Stimulated activated CD8-positive, alpha-beta memory T cell treated with anti-CD3 and anti-CD28 coated beads, Interleukin-7, amount 100 ng/mL, for 1 hour (primary cell): ENCODE measurements at places on chromosomes 5 and 9.

GRCh38 chr5:173327084-173327947, 898 bp downstream of the STC2 start:
- DNase-seq = no peak

DNA sequence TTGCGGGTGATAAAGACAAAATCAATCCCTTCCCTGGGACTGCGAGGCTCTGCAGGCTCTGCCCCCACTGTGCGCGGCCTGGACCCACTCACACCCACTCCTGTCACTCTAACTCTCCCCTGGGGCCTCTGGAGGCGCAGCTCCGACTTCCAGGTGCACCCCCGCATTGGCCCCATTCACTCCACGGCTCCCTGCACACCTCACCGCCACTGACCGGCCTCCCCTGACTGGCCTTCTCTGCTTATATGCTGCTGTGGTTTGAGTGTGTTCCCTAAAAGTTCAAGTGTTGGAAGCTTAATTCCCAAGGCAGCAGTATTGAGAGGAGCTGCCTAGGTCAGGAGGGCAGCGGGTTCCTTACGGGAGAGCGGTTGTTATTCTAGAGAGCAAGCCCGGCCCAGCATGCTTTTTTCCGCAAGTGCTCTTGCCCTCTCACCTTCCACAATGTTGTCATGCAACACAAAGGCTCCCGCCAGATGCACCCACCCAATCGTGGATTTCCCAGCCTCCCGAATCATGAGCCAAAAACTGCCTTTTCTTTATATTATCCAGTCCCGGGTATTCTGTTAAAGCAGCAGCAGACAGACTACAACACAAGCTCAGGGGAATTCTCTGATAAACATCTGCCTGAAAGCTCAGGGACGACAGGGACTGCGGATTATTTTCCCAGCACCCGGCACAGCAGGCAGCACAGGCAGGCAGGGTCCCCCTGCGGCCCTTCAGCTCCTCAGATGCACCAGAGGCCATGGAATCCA, 73.5 kb upstream of the LRRTM2 start:
- no peak for DNase-seq

DNA sequence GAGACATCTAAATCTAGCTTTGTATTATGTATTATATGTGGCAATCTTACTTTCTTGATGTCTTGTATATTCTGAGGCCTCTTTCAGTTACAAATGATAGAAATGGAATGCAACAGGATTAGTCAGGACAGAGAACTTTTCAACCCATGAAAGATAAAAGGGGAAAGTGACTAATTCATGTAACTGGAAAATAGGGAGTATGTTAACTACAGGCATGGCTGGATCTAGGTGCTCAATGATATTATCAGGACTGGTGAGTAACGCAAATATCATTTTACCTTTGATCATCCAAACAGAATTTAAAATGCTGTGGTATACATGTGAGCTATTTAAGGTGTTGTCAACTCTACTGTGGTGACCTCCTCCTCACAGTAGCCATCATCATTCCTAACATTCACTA, 215.7 kb upstream of the GLRA1 start:
- no peak for DNase-seq

DNA sequence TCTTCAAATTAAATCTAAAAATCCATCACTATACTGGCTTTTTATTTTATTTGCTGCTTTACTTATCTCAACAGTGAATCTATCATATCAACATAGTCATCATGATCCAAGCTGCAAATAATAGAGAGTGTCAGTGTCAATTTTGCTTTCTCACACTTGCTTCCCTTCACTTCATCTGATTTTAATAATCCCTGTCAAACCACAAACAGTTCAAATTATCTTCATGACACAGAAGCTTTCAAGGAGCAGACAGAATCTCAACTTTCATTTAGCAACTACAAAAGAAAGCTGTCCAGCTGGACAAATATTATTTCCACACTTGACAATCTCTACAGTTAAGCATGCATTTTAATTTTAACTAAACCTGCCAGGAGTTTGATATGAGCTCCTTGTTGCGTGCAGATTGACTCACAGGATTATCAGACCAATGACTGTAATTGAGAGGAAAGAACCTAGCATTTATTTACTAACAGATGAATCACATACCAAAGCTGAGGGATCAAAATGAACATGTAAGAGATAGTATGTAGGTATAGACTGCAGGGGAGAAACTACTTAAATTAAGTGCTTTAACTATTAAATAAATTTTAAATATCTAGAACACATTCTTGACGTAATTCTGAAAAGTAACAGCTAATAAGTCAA, 56.0 kb downstream of the KIAA0825 start:
- no peak for DNase-seq

DNA sequence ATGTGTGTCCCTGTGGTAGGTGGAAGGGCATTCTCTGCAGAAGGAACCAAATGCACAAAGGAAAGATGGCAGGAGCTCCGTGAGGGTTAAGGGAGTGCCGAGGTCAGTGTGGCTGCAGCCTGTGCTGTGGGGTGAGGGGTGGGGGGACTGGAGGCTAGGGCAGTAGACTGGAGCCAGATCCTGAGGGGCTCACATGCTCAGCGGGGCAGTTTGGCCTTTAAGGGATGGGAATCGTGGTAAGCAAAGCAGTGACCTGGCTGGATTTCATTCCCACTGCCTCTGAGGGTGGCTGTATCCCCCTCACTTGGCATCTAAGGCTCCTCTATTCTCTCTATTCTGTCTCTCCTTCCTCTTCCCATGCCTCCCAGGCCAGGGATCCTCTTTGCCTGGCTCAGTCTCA, 15.6 kb downstream of the PITX1 start:
- no peak for DNase-seq

DNA sequence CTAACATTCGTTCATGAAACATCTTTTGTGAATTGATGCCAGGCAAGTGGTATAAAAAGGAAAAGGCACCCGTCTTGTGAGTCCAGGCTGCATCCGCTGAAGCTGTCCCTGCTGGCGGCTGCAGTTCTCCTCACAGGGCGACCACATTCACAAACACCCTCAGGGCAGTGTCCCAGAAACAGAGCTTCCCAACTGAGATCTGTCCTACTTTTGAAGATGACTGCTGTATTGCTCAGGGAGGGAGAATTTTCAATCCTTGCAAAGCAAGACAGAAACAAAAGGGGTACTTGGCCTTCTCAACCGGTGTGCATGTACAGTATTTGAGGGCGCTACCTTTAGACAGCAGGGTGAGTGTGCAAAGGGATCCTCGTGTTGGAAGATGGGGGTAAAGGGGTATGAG, 316.1 kb downstream of the GADD45G start:
- no peak for DNase-seq

GRCh38 chr5:42779083-42779482, 22.5 kb downstream of the CCDC152 start:
- DNase-seq = no peak

DNA sequence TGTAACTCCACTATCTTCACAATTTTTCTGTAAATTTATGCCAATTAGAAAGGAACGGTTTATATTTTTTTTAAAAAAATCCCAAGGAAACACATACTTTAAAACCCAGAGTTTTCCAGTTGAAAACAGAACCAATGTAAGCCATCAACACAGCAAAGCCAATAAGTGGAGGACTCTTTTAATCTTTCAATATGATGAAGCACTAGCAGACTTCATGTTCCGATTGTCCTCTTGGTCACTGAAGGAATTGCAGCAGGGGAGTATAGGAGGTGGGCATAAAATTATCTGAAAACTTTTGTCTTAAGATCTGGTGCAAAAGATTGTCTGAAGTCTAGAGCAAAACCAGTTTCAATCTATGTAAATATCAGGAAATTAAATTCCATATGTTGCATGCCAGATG, 102.1 kb upstream of the PAPPA start:
- DNase-seq = no peak

DNA sequence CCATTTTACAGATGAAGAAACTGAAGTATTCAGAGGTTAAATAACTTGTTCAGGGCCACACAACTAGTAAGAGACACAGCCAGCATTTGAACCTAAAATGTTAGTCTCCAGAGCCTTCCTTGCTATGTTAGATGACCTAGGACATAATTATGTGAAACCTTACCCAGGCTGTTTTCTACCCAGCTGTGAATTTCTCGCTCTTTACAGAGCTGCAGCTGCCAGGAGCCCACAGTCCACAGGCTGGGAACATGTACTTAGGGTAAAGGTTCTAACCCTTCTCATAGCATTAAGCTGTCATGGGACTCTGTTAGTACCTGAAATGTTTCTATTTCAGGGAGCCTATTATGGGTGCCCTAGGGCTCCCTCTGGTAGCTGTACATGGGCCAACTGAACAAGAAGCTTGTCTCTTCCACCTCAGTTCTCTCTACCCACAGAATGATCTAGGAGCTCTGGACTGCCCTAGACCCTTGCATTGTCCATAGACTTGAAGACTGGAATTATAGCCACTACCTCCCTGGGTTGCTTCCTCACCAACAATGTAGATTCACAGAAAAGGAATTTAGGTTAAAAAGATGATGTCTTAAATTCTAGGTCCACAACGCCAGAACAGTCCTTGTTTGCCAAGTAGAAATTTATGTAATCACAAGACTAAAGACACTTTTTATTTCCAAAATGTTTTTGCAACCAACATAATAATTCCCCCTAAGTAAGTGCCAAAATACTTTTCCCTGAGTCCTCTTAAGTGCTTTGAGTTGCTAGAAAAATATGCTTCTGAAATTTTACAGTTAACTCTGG, 262.9 kb downstream of the PIK3R1 start:
- DNase-seq = no peak

- no peak for DNase-seq
Observed at GRCh38 chr9:22813529-22813928, 366.9 kb downstream of the DMRTA1 start.

DNA sequence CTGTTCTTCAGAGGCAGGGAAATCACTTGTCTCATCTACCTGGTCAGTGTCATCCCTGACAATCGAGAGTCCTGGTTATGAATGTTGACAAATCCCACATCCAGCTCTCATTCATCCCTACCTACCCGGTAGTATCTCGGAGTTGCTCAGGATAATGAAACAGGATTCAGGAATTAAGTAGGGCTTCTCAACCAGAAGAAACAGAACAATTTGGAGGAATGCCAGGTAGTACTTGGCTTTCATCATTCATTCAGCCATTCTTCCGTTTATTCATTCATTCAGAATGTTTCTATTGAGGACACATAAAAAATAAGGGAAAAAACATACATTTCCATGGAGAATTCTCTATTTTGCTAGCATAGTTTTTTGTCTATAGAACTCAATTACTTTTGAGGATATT, 195.0 kb downstream of the ARHGEF28 start:
- no peak for DNase-seq

GRCh38 chr5:109907189-109907588, 217.5 kb downstream of the MAN2A1 start:
- no peak for DNase-seq

GRCh38 chr9:33180526-33181184, 13.5 kb upstream of the B4GALT1 start:
- no peak for DNase-seq

GRCh38 chr9:135123773-135124134, 36.3 kb downstream of the OLFM1 start:
- no peak for DNase-seq

GRCh38 chr9:125961072-125961471, 213.9 kb downstream of the PBX3 start:
- DNase-seq = no peak

DNA sequence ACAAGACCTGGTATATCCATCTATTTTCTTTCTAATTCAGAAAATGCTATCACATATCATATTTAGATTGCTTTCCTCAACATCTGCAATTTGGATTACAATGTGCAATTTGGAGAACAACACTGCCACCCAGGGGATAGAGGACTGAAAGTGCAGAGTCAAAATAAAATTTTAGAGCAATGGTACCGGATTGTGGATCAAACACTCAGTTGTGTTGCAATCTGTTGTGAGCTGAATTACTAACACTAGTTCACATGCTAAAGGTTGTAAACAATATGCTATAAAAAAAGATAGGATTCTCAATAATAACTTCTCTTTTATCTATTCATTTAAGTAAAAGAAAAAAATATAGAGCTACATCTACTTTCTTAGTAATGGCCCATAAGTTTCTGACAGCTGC, 11.9 kb upstream of the SRFBP1 start:
- DNase-seq = no peak

- no peak for DNase-seq
Observed at GRCh38 chr9:69173497-69173890, 583 bp upstream of the TJP2 start.

GRCh38 chr9:117074784-117075520, 339.9 kb downstream of the ASTN2 start:
- no peak for DNase-seq

GRCh38 chr9:98289614-98290201, 34.3 kb upstream of the TBC1D2 start:
- no peak for DNase-seq

GRCh38 chr5:63650581-63650980, 311.7 kb downstream of the HTR1A start:
- no peak for DNase-seq
